ENCODE measurements at places on chromosomes 13 and 19.

DNA sequence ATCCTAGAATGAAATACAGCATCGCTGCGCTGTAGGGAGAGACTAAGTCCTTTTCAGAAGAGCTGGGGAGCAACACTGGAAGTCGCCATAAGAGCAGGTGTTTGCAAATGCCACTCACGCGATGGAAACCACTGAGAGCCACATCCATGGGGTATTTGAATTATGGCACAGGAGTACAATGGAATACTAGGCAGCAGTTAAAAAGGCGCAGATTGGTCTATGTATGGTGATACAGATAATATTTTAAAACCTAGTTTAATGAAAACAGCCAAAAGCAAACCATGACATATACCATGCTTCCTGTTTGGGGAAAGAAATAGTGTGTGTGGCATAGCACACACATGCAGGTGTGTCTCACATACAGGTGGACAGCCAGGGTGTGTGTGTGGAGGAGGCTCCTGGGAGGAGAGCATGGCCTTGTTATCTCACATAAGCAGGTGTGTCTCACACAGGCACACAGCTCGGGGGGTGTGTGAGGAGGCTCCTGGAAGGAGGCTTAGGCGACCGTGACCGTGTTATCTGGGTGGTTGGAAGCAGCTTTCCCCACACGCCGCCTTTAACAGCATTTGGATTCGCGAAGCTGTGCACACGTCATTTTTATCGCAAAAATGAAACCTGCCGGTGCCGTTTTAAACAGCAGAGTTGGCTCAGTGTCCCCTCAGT lies 33.6 kb downstream of the ADPRHL1 start:
- no peak overlapping the region for H3K4me3 ChIP-seq
- no peak overlapping the region for H3K27ac ChIP-seq
- no peak for DNase-seq
- H3K4me1 ChIP-seq: no peaks in the 10 kb centered on the region

- no peaks in the 10 kb centered on the region for H3K36me3 ChIP-seq
- DNase-seq: no peak
- 0 out of 2 replicates have a peak overlapping the region, but pooled peaks have one; percentile 6 for H3K4me3 ChIP-seq
- H3K27me3 ChIP-seq: no peaks in the 10 kb centered on the region
Measured at GRCh38 chr13:99421271-99421670, 80.0 kb upstream of the TM9SF2 start.

- peaks cover 64% of the 10 kb centered on the region for H3K4me1 ChIP-seq
- peak; percentile 66 for DNase-seq
- H3K27me3 ChIP-seq: no peaks in the 10 kb centered on the region
Measured at GRCh38 chr13:98517576-98518310, 59.2 kb downstream of the STK24 start.

- H3K36me3 ChIP-seq: no peaks in the 10 kb centered on the region
- H3K27ac ChIP-seq: no peak overlapping the region
- DNase-seq: no peak
- no peaks in the 10 kb centered on the region for H3K27me3 ChIP-seq
Measured at GRCh38 chr19:6023936-6024335, 46.0 kb upstream of the RANBP3 start.

DNA sequence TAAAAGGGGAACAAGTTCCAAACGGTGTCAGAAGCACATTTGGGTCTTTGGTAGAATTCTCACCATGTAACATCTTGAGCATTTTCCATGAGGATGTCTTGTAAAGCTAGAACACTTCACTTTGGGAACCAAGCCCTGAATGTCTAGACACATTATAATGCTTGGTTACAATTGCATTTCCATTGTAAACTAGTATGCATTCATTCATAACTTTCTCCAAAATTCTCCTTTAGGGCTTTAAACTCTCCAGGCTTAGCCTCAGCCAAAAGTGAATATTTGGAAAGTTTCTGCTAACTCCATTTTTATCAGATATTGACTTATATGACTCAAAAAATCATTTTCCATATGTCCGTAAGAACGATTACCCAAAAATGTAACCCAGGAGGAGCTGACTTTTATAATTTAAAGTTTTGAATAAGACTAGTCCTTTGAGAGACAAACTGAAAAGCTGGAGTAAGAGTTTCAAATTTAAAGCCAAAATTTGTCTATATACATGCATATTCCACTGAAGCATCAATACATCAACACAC lies 1170.4 kb downstream of the EFNB2 start:
- H3K4me1 ChIP-seq: no peaks in the 10 kb centered on the region
- no peaks in the 10 kb centered on the region for H3K27me3 ChIP-seq
- H3K36me3 ChIP-seq: no peaks in the 10 kb centered on the region
- H3K27ac ChIP-seq: no peak overlapping the region

GRCh38 chr13:90185734-90186133 lies 1161.8 kb upstream of the MIR17HG start:
- no peak overlapping the region for H3K27ac ChIP-seq
- no peaks in the 10 kb centered on the region for H3K36me3 ChIP-seq
- H3K27me3 ChIP-seq: no peaks in the 10 kb centered on the region
- no peak for DNase-seq
- H3K4me1 ChIP-seq: no peaks in the 10 kb centered on the region
- H3K4me3 ChIP-seq: no peak overlapping the region

DNA sequence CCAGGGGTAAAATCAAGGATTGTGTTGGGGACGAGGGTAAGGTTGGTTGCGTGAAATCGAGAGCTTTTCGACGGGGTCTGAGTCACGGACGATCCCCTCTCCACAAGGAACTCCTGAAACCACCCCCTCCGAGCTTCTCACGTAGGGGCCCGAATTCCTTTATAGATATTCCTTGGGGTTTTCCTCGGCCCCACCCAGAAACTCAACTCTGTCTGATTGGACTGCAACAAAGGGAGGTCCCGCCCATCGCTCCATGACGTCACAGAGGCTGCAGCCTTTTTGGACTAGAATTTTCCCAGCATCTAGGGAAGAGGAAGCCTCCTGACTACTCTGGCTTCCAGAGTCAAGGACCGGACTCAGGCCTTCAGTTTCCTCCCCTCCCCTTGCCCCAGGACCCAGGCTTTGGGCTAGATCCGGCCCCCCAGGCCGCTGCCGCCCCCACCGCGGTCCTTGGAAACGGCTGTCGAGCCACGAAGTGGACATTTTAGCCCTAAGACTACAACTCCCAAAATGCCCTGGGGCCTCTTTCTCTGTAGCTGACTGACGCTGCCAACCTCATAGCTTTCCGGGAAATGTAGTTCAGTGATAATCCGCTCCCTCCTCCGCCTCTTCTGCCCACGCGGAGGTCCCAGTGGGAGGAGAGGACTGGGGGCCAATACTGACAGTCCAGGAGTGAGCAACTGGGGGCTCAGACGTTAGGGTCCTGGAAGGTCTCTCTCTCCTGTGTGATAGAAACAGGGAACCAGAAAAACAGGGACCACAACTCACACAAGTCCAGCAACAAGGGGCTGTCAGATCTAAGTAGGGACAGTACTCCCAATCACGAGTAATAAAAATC lies at the start of gene IZUMO1:
TSS of gene IZUMO1 (minus strand) at position 172 of the 838 bp plus-strand sequence. CDS start 1,050 bp downstream, outside the sequence.
- H3K4me1 ChIP-seq: no peaks in the 10 kb centered on the region
- no peaks in the 10 kb centered on the region for H3K36me3 ChIP-seq
- no peak within 1 kb of the TSS for H3K4me3 ChIP-seq
- H3K27me3 ChIP-seq: no peaks in the 10 kb centered on the region

- no peak for DNase-seq
- H3K4me1 ChIP-seq: no peaks in the 10 kb centered on the region
- H3K27me3 ChIP-seq: peaks cover 4% of the 10 kb centered on the region
- no peaks in the 10 kb centered on the region for H3K36me3 ChIP-seq
Measured at GRCh38 chr13:61410669-61411297, 4.9 kb downstream of the PCDH20 start.

DNA sequence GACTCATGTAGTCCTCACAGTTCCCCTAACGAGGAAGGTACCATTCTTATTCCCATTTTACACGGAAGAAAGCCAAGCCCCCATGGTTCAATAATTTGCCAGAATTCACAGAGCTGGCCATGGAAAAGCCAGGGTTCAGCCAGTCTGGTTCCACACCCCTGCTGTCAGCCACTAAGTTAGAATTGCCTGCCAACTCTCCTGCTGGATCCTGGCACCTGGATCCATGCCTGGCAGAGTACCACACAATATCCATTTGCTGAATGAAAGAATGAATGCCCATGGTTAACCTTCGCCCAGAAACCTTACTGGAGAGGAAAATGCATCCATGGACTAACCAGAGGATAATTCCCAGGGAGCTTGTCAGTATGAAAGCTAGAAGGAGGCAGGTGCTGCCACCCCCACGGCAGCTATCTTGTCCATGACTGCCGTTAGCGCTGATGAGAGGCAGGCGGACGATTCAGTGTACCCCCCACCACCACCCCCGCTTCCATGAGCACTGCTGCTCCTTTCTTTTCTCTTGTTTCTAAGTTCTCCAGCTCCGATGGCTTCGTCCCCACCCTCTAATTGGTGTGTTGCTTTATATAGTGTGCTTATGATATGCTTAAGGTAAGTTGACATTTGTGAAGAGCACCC lies 114.5 kb downstream of the SLC7A1 start:
- no peak for DNase-seq
- H3K4me1 ChIP-seq: no peaks in the 10 kb centered on the region
- no peak overlapping the region for H3K27ac ChIP-seq
- no peaks in the 10 kb centered on the region for H3K36me3 ChIP-seq
- H3K27me3 ChIP-seq: no peaks in the 10 kb centered on the region
- no peak overlapping the region for H3K4me3 ChIP-seq

Measured in GM12878 (cell line).